ENCODE measurements at places on chromosomes 5 and 9.
A peak's percentile ranks its signal among the peaks of the same experiment; 100 is the strongest.

DNA sequence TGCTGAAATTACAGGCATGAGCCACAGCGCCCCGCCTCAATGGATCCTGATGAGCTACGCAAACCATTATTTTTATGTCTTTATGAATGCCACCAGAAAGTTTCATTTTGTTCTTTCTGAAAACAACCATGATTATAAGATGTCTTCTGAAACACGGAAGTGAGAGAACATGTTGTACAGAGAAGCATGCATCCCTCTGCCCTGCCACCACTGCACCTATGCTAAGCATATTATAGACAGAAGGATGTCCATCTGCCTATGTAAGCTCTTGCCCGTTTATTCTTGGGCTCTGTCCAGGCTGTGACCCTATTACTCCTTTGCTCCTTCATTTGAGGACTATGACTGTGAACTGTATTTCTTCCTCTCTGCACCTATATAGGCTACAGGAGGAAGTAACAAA, 74.3 kb downstream of the GRAMD2B start:
- no peak for DNase-seq

GRCh38 chr9:114442022-114442421, 54.2 kb upstream of the AKNA start:
- no peak for DNase-seq

DNA sequence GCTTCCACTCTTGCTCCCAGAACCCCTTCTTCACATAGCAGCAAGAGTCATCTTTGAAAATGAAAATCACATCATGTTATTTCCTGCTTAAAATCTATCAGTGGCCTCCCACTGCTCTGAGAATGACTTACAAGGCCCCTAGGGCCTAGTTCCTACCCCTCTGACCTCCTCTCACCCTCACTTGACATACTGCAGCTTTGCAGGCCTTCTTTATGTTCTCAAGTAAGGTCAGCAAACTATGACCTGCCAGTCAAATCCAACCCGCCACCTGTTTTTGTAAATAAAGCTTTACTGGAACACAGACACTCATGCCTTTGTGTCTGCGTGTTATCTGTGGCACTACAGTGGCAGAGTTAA, 185.7 kb downstream of the NR3C1 start:
- no peak for DNase-seq

- no peak for DNase-seq
Observed at GRCh38 chr5:74250304-74251102, 390.0 kb downstream of the ENC1 start.

DNA sequence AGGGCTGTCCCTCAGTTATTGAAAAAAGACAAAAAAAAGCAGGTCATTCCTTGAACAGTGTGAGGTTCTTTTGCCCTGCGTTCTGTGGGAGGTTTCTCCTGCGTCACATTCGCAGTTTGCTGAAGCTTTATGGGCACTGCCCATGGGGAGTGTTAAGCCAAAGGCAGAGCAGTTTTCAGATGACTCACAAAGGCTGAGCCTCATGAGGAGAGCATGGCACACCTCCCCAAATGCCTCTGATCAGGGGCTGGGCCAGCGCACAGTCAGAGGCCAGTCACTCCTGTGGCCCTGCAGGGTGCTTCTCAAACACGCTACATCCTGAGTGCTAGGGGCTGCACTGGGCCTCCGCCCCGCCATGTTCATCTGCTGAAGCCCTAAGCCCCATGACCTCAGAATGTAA, 38.4 kb downstream of the IRX1 start:
- DNase-seq = no peak

DNA sequence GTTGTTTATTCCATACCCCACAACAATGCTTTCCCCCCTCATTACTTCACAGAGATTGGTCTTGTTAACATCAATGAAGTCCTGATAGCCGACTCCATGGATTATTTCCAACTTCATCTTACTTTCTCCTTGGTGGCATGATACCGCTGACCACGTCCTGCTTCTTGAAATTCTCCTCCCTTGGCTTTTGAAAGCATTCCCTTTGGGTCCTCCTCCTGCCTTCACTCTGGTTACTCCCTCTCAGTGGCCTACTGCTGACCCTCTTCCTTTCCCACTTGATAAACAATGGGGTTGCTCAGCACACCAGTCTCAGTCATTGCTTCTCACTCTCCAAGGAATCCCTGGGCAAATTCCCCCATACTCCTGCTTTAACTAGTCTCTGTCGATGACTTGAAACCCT, 283.9 kb downstream of the SEC61B start:
- DNase-seq = no peak

DNA sequence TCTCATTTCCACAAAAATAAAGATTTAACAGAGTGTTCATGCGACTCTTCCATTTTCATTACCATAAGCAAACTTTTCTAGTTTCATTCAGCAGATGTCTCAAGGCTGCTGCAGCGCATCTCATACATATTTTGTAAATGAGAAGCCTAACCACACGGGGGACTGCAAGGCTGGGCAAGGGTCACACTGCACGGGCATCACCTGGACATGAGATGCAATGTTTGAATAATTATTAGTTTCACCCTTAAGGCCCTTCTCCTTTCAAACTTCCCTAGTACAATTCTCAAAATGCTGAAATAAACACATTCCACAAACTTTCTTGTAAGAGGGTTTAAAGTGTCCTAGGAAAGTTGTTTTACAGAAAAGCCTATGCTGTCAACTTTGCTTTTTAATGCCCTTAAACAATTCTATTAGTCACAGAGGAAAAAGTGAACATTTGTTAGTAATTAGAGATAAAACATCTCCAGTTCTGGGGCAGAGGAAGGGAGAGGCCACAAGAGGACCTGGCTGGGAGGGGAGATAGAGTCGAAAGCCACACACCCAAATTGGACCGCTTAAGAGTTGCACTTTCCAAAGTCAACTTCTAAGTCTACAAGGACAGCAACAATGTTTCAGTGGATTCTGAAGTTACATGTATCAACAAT, 1.3 kb downstream of the DENND1A start:
- DNase-seq = no peak

DNA sequence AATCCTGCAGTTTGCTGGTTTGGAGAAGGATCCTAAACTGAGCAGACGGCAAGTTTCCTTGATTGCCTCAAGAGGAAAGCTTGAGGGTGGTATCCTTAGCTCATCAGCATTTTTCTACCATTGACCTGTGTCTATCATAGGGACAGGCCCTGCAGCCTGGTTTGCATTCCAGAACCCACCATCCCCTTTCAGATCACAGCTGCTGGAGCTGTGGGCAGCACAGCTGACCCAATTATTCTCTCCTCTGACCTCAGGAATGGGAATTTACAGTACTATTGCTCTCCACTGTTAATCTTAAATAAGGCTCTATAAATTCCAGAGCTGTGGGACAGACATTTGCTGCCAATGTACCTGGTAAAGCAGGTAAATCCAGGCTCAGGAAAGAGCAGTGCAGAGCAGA, 163.0 kb downstream of the SPOCK1 start:
- no peak for DNase-seq

- DNase-seq = no peak
Observed at GRCh38 chr5:14426521-14426920, 155.1 kb upstream of the OTULINL start.

- DNase-seq = peak; percentile 14
Observed at GRCh38 chr5:78360924-78361630, 660 bp downstream of the SCAMP1 start.

DNA sequence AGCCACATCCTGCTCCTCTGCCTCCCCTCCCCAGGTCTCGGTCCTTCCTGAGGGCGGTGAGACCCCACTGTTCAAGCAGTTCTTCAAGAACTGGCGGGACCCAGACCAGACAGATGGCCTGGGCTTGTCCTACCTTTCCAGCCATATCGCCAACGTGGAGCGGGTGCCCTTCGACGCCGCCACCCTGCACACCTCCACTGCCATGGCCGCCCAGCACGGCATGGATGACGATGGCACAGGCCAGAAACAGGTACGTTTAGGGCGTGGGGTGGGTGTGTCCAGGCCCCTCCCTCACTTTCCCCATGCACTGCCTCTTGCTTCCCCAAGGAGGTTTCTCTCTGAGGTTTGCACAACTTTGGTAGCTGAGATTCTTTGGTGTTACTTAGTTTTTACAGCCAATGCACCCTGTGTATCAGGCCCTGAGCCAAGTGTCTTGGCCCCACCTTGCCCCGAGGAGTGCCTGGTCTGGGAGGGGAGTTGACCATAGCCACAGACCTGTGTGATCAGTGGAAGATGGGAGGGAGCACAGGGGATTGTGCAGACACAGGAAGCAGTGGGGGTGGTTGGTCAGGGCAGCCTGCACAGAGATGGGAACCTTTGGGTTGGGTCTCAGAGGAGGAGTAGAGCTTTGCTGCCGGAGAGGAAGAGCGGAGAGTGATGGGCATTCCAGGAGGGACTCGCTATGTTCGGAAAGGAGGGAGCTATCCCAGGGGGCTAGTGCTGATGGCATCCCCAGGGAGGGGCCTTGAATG, 50.8 kb downstream of the GSN start:
- no peak for DNase-seq

- DNase-seq = no peak
Observed at GRCh38 chr5:103021314-103021713, 98.6 kb downstream of the GIN1 start.

- no peak for DNase-seq
Observed at GRCh38 chr5:132947671-132948070, 15.8 kb downstream of the AFF4 start.

DNA sequence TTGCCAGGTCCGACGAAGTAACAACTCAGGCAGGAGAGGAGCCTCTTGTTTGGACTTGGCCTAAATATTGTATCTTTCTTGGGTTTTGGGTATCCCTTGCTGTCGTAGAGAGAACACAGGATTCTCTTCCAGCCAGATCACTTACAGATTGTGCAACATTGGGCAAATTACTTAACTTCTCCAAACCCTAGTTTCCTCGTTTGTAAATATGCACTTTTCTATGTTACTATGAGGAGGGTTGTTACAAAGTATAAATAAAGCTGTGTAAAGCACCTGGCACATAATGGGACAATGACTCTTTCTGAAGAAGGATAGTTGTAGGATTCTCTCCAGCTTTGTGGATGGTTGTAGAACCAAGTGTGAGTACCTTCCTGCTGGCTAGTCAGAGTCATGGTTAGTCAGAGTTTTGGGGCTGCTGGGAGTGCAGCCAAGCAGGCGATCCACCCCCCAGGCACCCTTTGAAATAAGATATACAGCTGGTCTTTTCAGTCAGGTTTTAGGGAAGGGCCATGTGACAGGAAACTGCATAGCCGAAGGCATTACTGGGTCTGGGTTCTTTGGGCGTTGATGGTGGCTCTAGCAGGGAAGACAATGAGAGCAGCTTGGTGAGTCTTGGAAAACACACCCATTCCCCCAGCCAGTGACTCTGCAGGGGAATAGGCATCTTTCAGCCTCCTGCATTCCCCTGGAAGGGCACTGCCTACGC, 49.9 kb upstream of the GDNF start:
- no peak for DNase-seq

- no peak for DNase-seq
Observed at GRCh38 chr9:13318027-13318426, 38.5 kb upstream of the MPDZ start.

DNA sequence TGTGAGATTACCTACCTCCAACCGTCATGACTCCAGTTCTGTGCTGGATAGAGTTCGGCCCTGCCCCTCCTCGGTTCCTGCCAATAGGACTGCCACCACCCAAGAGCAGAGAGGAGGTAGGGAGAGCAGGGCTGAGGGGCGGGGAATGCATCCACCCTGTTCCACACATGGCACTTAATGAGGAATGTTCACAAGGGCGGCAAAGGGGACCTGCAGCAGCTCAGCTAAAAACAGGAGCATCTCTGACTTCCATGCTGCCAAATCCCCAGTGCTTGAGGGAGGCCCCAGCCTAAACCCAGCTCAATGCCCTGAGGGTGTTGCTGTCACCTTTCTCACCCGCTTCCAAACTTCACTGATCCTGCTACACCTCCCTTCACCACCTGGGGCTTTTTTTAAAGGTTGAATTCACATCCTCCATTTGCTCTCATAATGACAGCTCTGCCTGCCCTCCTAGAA, 7.8 kb upstream of the DELE1 start:
- no peak for DNase-seq

DNA sequence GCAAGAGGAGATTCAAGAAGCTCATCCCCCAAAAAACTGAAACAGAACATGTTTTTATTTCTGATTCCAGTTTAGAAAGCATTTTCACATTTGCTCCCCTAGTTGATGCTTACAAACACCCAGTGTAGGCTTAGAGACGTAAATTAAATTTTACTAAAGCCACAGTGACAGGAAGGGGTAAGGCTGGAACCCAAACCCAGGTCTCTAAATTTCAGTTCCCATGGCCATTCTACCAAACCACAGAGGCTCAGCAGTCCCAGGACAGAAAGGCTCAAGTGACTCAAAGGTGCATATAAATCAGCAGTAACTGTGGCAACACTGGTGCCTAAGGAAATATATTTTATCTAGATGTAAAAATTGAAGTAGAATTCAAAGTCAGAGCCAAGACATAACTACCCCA, 128.7 kb downstream of the CEP120 start:
- DNase-seq = no peak

DNA sequence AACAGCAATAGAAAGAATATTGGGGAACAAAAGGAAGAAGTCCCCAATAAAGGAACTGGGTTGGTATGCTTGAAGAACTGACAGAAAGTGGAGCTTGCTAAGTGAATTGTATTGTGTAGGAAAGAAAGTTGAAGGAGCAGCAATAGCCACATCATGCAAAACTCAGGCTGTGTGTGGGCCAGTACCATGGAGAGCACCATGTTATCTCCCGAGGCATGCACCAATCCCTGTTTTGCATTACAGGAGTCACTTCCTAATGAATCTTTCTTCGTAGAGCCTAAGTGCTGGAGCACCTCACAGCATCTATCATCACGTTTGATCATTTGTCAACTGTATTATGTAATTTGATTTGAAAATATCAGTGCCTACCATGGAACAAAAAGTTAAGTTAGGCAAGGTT, 137.7 kb upstream of the NMUR2 start:
- DNase-seq = no peak

- no peak for DNase-seq
Observed at GRCh38 chr9:130325921-130326320, 60.4 kb downstream of the HMCN2 start.

- DNase-seq = no peak
Observed at GRCh38 chr9:93017621-93018020, 40.9 kb upstream of the SUSD3 start.

GRCh38 chr5:76084496-76085242, 1.5 kb downstream of the SV2C start:
- no peak for DNase-seq

GRCh38 chr5:39274398-39275085, 55.2 kb upstream of the FYB1 start:
- DNase-seq = no peak

- no peak for DNase-seq
Observed at GRCh38 chr9:127808347-127809001, 5.8 kb downstream of the FPGS start.

- no peak for DNase-seq
Observed at GRCh38 chr5:154098465-154098864, 59.7 kb downstream of the MFAP3 start.

GRCh38 chr5:56357426-56357825, 124.3 kb upstream of the ANKRD55 start:
- no peak for DNase-seq

DNA sequence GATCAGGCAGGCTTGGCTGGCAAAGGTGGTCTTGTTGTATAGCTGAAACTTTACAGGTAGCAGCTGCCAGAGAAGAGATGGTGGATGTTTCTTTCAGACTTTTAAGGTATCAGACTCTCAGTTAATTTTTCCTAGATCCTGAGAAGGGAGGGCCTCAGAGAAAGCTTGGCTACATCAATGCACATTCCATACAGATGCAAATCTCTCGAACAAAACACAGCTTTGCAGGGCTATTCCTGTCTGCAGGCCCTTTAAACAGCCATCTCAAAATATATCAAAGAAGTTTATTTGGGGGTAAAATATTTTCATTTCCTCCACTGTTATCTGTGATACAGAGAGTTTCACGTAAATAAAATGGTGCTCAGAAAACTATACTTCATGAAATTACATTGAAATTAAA, 1584.4 kb downstream of the EFNA5 start:
- no peak for DNase-seq

- no peak for DNase-seq
Observed at GRCh38 chr9:91320299-91320698, 41.4 kb downstream of the AUH start.
